Skeletal muscle cell (primary cell): ENCODE measurements at places on chromosomes 7 and 10.

DNA sequence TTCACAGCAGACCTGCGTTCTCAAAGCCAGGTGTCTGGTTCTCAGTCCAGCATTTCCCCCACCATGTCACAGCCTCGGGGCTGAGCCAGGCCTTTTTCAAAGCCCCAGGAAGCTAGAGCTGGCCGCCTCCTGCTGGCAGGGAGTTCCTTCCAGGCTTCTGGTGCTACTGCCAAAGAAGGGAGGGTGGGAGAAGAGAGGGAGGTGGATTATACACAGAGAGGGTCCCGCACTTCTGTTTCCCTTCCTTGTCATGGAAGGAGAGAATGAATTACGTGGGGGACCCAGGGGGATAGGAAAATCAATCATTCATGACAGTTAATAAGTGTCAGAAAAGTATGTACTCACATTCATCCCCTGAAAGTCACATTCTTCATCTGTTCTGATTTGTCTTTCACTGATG is 600 bp upstream of the LGI1 start:
- DNase-seq = no peak

- DNase-seq = no peak
These were observed 81.9 kb upstream of the DUSP5 start for GRCh38 chr10:110415809-110416208.

- DNase-seq = peak; percentile 93
These were observed 3.7 kb downstream of the NOD1 start for GRCh38 chr7:30474893-30475292.

DNA sequence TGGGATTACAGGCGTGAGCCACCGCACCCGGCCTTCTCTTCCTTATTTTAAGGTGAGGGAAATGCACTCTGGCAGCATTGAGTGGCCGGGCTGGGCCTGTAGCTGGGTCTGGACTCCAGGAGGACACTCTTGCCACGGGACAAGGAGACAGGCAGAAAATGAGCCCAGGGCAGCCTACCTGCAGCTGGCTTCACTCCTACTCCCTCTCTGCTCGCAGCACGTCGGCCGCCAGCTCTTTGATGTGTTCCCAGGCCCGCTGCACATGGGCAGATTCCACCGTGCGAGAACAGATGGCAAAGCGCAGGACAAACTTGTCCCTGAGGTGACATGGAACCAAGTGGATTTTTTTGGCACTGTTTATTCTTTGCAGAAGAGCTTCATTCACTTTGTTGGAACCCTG is 12.9 kb upstream of the FIGNL1 start:
- DNase-seq = no peak

DNA sequence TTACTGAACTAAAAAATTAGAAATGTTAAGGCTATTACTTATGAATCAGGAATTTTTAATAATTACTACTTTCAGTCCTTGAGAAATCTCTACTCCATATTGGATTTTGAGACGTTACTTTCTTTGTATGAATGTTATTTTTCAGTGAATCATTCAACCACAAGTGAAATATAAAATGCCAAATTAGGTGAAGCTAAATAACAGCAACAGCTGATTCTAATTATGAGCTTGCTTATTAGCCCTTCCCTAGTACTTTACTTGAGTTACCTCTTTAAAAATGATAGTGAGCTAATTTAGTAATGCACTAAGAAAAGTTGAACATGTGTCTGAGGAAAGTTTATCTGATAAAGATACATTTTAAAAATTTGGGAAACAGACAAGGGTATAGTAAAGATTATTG is 51.4 kb downstream of the PCGF5 start:
- no peak for DNase-seq

DNA sequence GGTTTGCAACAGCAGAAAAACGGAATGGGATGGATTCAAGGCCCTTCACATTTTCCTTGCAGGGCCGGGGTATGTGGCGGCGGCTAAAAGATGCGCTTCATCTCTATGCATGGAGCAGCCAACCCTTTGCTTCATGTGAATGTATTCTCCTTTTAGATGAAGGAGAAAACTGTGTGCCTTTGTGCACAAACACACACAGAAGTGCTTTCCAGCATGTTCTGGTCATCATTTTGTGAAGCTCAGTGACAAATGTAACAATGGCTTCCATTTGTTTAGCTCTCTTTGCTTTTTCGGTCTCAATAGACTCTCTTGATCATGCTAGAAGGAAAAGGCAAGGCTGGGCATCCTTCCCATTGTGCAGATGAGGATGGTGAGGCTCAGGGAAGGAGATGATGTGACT is 161.7 kb upstream of the MKI67 start:
- no peak for DNase-seq

- DNase-seq = peak; percentile 63
These were observed 3.9 kb downstream of the ADAM12 start for GRCh38 chr10:126384269-126384873.

DNA sequence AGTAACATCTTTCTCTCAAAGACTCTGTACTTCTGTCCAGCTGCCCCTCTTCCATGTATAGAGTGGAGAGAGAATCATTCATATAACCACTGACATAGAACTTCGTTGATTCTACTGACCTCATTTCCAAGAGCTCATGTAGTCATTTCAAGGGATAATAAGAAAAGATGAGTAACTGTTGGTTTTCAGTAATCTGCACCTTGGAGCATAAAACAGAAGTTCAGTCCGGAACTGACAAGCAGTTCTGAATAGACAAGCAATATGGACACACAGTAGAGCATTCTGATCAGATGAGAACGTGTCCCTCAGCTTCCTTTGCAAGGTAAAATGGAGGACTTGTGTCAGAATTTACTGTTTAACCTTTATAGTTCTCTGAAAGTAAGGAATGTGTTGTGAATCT is 847.1 kb downstream of the REEP3 start:
- DNase-seq = no peak

GRCh38 chr7:159006610-159007130 is 138.0 kb downstream of the VIPR2 start:
- DNase-seq = no peak

DNA sequence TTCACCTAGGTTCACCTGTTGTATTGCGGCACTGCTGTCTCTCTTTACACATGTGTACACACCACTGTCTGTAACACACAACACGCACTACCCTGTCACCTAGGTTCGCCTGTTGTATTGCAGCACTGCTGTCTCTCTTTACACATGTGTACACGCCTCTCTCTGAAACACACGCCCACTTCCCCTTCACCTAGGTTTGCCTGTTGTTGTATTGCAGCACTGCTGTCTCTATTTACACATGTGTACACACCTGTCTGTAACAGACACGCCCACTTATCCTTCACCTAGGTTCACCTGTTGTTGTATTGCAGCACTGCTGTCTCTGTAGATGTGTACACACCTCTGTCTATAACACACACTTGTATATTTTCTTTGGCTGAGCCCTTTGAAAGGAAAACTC is 51.5 kb downstream of the WDR37 start:
- DNase-seq = no peak

- no peak for DNase-seq
These were observed 57.0 kb downstream of the KLRG2 start for GRCh38 chr7:139426258-139427028.

- DNase-seq = no peak
These were observed 99.6 kb downstream of the DNAH11 start for GRCh38 chr7:21642422-21642821.

DNA sequence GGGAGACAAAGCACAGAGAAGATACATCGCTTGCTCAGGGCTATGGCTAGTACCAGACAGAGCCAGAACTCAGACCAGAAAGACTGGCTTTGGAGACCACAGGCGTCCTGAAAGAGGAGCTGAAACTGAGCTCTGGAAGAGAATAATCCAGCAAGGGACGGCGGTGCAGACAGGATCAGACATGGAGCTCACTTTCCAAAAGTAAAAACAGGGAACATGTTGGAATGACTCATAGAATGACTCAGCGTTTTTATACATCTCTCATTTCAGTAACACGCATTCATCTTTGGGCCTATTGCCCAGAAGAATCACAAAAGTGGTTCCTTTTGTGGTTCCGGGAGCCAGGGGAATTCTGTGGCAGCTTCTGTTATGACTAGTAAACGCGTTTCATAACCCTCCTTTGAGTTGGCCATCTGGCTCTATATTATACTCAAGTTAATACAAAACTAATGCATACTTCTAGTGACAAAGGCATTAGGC is 37.2 kb downstream of the PLEKHS1 start:
- peak; percentile 95 for DNase-seq

- DNase-seq = no peak
These were observed 124.9 kb downstream of the CYP26A1 start for GRCh38 chr10:93198401-93199131.

DNA sequence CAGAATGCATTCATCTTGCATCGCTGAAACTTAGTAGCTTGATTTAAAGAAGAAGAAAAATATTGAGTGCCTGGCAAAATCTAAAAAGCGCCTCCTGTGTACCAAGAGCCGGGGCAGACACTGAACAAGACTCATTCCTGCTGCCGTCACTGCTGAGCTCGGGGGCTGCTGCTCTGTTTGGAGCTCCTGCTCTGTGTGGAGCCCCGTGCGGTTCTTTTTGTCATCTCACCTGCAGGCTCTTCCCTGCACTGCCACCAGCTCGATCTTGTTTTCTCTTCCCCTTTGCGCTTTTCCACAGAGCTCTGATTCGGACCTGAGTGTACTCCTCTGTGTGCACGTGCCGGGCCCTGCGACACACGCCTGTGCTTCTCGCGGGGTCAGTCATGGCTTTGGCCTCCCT is 462.1 kb upstream of the DPP6 start:
- DNase-seq = no peak

GRCh38 chr10:86661161-86662025 is 6.9 kb upstream of the LDB3 start:
- DNase-seq = no peak

DNA sequence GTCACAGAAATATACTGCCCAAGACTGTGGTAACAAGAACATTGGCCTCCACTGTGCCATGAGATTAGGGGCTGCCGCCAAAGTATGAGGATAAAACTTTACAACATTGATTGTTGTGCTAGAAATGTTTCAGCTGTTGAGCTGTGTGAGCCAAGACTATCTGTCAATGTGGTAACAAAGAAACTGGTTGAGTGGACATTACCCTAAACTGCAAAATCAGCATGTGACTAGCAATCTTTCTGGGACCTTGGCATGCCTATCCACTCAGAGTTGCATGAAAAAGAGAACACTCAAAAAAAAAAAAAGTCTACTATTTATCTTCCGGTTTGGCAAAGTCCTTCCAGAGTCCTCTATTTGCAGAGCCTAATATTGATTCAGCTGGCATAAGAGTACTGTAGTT is 605.6 kb upstream of the CNTNAP2 start:
- DNase-seq = no peak

DNA sequence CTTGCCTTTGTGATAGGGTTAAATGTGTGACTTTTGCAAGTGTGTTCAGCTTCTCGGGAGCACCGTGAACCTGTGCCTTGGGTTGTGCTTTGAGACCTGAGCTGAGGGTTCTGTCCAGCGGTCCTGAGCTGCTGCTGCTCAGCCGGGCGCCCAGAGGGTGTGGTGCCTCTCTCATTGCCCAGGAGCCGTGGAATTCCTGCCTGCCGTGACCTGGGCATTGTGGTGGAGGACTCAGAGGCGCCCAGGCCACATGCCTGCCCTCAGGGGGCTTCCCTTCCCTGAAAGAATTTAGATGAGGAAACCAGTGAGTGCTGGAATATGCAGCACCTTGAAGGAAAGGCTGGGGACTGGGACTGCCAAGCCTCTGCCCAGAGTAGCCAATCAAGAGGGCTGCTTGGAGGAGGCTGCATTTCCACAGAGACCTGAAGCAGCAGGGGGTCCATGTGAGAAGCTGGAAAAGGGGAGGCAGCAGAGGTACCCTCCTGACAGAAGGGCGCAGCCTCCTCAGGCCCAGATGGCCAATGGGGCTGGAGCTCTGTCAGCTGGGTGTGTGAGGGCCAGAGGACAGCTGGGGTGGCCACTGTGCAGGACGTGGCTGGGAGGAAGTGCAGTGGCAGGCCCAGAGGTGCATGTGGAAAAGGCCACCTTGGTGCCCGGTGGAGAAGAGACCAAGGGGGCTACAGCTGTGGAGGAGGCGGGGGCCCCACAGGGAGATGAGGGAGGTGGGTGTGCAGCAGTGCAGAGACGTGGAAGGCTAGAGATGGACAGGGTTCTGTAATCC is 107.3 kb downstream of the NKX6-2 start:
- DNase-seq = no peak

DNA sequence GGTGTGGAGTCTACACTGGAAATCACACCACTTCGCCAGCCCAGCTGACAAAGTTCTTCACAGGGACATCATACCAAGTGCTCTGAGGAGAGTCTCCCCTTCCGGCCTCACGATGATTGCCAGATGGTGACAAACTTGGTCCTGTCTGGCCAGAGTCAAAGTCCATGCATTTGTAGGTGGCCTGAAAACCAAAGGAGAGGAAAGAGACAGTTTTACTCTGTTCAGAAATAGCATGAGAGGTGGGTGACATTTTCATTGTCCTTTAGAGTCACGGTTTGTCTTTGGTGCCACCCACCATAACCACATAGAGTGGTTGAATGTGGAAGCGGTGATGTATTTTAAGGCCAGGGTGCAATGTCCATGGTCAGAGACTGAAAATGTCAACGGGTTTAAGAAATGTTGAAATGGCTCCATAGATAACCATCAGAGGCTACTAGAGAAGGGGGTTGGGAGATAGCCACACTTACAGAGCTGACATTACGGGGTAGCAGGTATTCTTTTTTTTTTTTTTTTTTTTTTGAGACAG is 33.0 kb downstream of the BTBD16 start:
- DNase-seq = no peak

GRCh38 chr10:110016039-110016438 is 8.3 kb downstream of the ADD3 start:
- DNase-seq = no peak

GRCh38 chr7:137953043-137953664 is 48.7 kb downstream of the CREB3L2 start:
- peak; percentile 72 for DNase-seq

GRCh38 chr7:112286250-112287086 is 80.0 kb downstream of the ZNF277 start:
- no peak for DNase-seq

DNA sequence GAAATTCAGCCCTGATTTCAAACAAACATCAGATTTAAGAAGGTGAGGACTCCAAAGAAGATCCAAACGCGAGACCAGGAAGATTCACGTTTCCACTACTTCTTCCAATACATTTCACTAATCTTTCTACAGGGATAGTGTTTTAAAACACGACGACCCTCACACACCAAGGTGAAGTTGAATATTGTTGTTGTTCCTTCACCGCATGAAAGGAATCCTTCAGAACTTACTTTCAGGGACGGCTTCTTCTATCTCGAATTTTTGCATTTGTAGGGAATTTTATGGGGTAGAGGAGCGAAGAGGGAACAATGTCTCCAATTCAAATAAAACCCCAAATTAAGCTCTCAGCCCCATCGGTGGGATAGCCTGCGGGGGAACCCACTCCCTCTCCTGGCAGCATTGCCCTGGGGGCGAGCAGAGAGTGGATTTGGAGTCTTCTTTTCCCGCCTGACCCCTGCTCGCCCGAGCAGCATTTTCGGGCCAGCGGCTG is 1.5 kb upstream of the GATA3 start:
- DNase-seq = no peak

DNA sequence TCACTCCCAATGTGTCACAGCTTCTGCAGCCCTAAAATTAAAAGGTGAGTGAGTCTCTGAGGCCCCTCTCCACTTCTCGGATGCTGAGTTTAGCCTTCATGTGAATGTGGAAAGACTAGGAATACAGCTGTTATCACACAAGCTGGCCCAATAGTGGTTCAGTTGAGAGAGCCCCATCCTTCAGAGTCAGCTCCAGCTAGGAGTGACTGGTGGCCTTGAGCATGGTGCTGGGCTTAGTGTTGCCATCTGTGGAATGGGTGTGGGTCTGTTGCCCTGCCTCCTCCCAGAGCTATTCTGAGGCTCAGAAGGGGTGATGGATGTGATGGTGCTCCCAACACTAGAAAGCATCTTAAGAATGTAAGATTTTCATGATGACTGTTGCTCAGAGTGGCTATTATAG is 55.8 kb downstream of the FIGNL1 start:
- DNase-seq = no peak

GRCh38 chr7:39360038-39360437 is 206.2 kb upstream of the YAE1 start:
- no peak for DNase-seq
